ENCODE measurements at places on chromosomes 16 and 17. TPM values are rescaled to one million over a fixed set of nuclear protein-coding genes. Genes with fewer than 3 reads are reported as not detected.

Gene KRTAP4-4
- not detected for total RNA-seq

Gene KRTAP3-2
- not detected for total RNA-seq

Gene HOXB1
- total RNA-seq: 1.1 TPM

Gene KAT2A
- total RNA-seq: 111 TPM

Gene SGF29
- total RNA-seq: 82.3 TPM

Gene USP43
- total RNA-seq: 7.2 TPM

Gene SMIM5
- total RNA-seq: 2.0 TPM

Gene CA4
- 2.5 TPM for total RNA-seq

Gene CIITA
- 6.3 TPM for total RNA-seq

GRCh38 chr16:79412783-79413225, 187.7 kb downstream of the MAF start:
- H3K4me3 ChIP-seq: no peak overlapping the region
- no peak overlapping the region for H3K27ac ChIP-seq
- no peaks in the 10 kb centered on the region for H3K27me3 ChIP-seq
- no peaks in the 10 kb centered on the region for H3K36me3 ChIP-seq
- peaks cover 6% of the 10 kb centered on the region for H3K4me1 ChIP-seq
- no peak for DNase-seq

- DNase-seq: peak; percentile 90
- no peak overlapping the region for H3K4me3 ChIP-seq
- H3K27me3 ChIP-seq: no peaks in the 10 kb centered on the region
- peak overlapping the region; percentile 70 for H3K27ac ChIP-seq
- H3K4me1 ChIP-seq: peaks cover 58% of the 10 kb centered on the region
- H3K36me3 ChIP-seq: no peaks in the 10 kb centered on the region
Measured at GRCh38 chr16:85361441-85362118, 249.3 kb upstream of the CIBAR2 start.

- no peaks in the 10 kb centered on the region for H3K36me3 ChIP-seq
- H3K27me3 ChIP-seq: no peaks in the 10 kb centered on the region
Measured at GRCh38 chr17:46908068-46908737, 14.8 kb upstream of the GOSR2 start.

- peak overlapping the region; percentile 69 for H3K4me3 ChIP-seq
- peak overlapping the region; percentile 64 for H3K27ac ChIP-seq
- peaks cover 13% of the 10 kb centered on the region for H3K4me1 ChIP-seq
- H3K36me3 ChIP-seq: no peaks in the 10 kb centered on the region
- DNase-seq: peak; percentile 70
Measured at GRCh38 chr17:36183001-36183971, 6.8 kb upstream of the TBC1D3B start.

DNA sequence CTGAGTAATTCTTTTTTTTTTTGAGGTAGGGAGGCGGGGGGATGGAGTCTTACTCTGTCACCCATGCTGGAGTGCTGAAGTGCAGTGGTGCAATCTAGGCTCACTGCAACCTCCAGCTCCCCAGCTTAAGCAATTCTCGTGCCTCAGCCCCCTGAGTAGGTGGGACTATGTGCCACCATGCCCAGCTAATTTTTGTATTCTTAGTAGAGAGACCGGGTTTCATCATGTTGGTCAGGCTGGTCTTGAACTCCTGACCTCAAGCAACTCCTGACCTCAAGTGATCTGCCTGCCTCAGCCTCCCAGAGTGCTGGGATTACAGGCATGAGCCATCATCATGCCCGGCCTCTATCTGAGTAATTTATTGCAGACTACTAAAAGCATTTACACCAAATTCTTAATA, 19.4 kb downstream of the KPNB1 start:
- H3K36me3 ChIP-seq: no peaks in the 10 kb centered on the region
- no peak for DNase-seq
- no peak overlapping the region for H3K4me3 ChIP-seq
- H3K4me1 ChIP-seq: no peaks in the 10 kb centered on the region
- no peaks in the 10 kb centered on the region for H3K27me3 ChIP-seq

- no peaks in the 10 kb centered on the region for H3K4me1 ChIP-seq
- no peak overlapping the region for H3K27ac ChIP-seq
- H3K27me3 ChIP-seq: no peaks in the 10 kb centered on the region
- no peak overlapping the region for H3K4me3 ChIP-seq
Measured at GRCh38 chr17:33046361-33047255, 55.0 kb downstream of the SPACA3 start.

GRCh38 chr17:58207451-58207850, 11.6 kb downstream of the MKS1 start:
- no peaks in the 10 kb centered on the region for H3K4me1 ChIP-seq
- no peak overlapping the region for H3K4me3 ChIP-seq
- H3K27ac ChIP-seq: no peak overlapping the region
- no peak for DNase-seq
- H3K36me3 ChIP-seq: no peaks in the 10 kb centered on the region
- H3K27me3 ChIP-seq: no peaks in the 10 kb centered on the region

- no peaks in the 10 kb centered on the region for H3K36me3 ChIP-seq
- no peak for DNase-seq
- H3K27me3 ChIP-seq: no peaks in the 10 kb centered on the region
- H3K27ac ChIP-seq: no peak overlapping the region
- no peaks in the 10 kb centered on the region for H3K4me1 ChIP-seq
Measured at GRCh38 chr16:48676836-48677235, 66.9 kb upstream of the N4BP1 start.

GRCh38 chr16:63467513-63467912, 1431.3 kb upstream of the CDH8 start:
- no peak for DNase-seq
- no peak overlapping the region for H3K4me3 ChIP-seq
- no peak overlapping the region for H3K27ac ChIP-seq
- H3K4me1 ChIP-seq: no peaks in the 10 kb centered on the region
- H3K36me3 ChIP-seq: no peaks in the 10 kb centered on the region

DNA sequence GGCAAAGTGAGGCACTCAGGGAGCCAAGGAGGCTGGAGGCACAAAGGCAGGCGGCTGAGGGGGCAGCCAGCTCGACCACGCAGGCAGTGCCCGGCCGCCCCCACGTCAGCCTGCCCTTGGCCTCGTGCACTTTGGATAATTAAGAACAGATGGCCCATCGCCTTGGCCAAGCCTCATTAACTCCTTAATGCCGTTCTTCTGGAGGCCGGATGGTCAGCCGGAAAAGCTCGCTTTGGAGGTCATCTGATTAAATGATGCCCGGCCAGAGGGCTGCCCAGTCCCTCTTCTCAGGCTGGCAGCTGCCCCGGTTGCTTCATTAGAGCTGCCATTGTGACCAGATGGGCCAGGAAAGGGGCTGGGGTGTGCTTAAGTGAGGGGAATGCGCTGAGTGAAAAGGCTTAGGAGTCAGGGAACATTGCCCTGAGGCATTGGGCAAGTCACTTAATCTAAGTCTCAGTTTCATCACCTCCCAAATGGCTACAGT, 364.0 kb downstream of the NPIPA8 start:
- no peak for DNase-seq
- H3K36me3 ChIP-seq: no peaks in the 10 kb centered on the region
- H3K4me3 ChIP-seq: no peak overlapping the region
- no peak overlapping the region for H3K27ac ChIP-seq
- H3K4me1 ChIP-seq: peaks cover 4% of the 10 kb centered on the region

- no peaks in the 10 kb centered on the region for H3K27me3 ChIP-seq
- H3K4me3 ChIP-seq: no peak overlapping the region
- DNase-seq: no peak
- no peaks in the 10 kb centered on the region for H3K36me3 ChIP-seq
Measured at GRCh38 chr17:73226556-73227172, 33.8 kb downstream of the COG1 start.

- no peaks in the 10 kb centered on the region for H3K27me3 ChIP-seq
- no peaks in the 10 kb centered on the region for H3K36me3 ChIP-seq
- no peak overlapping the region for H3K4me3 ChIP-seq
- peaks cover 6% of the 10 kb centered on the region for H3K4me1 ChIP-seq
- no peak for DNase-seq
Measured at GRCh38 chr17:2102931-2103809, 48.3 kb downstream of the HIC1 start.

DNA sequence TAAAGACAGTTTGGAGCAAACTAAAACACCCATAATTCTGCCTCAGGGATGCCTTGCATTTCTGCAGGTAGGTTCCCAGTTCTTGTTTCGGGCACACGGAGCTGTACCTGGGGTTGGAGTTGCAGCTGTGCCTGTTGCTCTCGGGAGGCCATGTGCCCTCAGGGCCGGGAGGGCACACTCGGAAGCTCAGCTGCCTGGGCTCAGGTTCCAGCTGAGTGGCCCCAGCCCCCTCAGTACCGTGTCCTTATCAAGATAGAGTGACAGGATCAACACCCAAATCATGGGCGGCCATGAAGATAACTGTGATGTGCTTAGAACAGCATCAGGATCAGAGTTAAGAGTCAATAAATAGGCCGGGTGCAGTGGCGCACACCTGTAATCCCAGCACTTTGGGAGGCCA, 107.9 kb downstream of the SNX29 start:
- no peaks in the 10 kb centered on the region for H3K4me1 ChIP-seq
- no peaks in the 10 kb centered on the region for H3K27me3 ChIP-seq
- no peaks in the 10 kb centered on the region for H3K36me3 ChIP-seq
- DNase-seq: no peak
- H3K4me3 ChIP-seq: no peak overlapping the region

- H3K27ac ChIP-seq: no peak overlapping the region
- no peaks in the 10 kb centered on the region for H3K36me3 ChIP-seq
- H3K4me3 ChIP-seq: no peak overlapping the region
Measured at GRCh38 chr16:79484237-79484636, 116.3 kb downstream of the MAF start.

Data from testis (tissue), 5 donors.